ENCODE measurements at places on chromosomes 13 and 19. TPM values are rescaled to one million over a fixed set of nuclear protein-coding genes. Genes with fewer than 3 reads are reported as not detected.
A peak's percentile ranks its signal among the peaks of the same experiment; 100 is the strongest.

- no peaks in the 10 kb centered on the region for H3K27me3 ChIP-seq
- no peak overlapping the region for H3K4me3 ChIP-seq
- no peak for DNase-seq
- H3K4me1 ChIP-seq, result no peaks in the 10 kb centered on the region
These were observed 56.1 kb upstream of the FREM2 start for GRCh38 chr13:38630780-38631179.

GRCh38 chr13:61728471-61728870 lies 312.8 kb upstream of the PCDH20 start:
- no peak for DNase-seq
- no peak overlapping the region for H3K4me3 ChIP-seq
- H3K27me3 ChIP-seq, result no peaks in the 10 kb centered on the region

DNA sequence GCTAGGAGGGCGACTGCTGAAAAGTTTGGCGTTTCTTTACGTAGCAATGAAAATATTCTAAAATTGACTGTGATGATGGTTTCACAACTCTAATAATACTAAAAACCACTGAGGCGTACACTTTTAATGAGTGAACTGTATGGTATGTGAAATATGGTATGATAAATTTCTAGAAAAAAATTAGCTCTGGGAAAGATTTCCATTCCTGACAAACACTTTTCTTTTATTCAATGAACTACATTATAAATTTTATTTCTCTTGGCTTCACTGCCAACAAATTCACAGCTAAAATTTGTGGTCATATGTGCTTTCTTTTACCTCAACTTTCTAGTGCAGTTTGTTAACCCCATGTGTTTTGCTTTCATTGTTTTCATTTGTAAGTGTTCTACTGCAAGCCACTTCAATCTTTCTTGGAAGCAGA lies 11.1 kb downstream of the ZC3H13 start:
- H3K4me1 ChIP-seq, result peaks cover 7% of the 10 kb centered on the region
- no peak overlapping the region for H3K27ac ChIP-seq
- H3K36me3 ChIP-seq, result peaks cover 8% of the 10 kb centered on the region
- no peaks in the 10 kb centered on the region for H3K27me3 ChIP-seq
- H3K4me3 ChIP-seq, result no peak overlapping the region

- peak overlapping the region; percentile 85 for H3K27ac ChIP-seq
- H3K36me3 ChIP-seq, result no peaks in the 10 kb centered on the region
- peak overlapping the region; percentile 19 for H3K4me3 ChIP-seq
These were observed 941 bp downstream of the MYPOP start for GRCh38 chr19:45901432-45901911.

DNA sequence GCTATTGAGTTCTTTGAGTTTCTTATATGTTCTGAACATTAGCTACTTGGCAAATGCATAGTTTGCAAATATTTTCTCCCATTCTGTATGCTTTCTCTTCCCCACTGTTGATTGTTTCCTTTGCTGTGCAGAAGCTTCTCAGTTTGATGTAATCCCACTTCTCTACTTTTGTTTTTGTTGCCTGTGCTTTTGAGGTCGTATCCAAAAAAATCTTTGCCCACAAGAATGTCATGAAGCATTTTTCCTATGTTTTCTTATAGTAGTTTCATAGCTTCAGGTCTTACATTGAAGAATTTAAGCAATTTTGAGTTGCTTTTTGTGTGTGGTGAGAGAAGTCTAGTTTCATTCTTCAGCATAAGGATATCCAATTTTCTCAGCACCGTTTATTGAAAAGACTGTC lies 536.7 kb upstream of the ARGLU1 start:
- H3K27me3 ChIP-seq, result peaks cover 4% of the 10 kb centered on the region
- no peak overlapping the region for H3K4me3 ChIP-seq
- no peaks in the 10 kb centered on the region for H3K36me3 ChIP-seq

DNA sequence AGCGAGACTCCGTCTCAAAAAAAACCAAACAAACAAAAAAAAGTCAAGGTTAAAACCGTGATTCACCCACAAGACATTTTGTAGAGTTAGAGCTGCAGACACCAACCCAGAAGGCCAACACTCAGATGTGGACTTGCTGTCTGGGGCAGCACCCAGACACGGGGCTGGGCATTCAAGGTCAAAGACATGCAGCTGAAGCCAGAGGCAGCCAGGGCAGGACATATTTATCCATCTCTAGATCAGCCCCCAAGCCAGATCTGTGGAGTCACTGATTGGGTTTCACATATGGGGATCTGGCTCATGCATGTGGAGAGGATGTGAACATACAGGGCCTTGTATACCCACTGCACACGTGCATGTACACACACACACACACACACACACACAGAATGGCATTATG lies 3.6 kb downstream of the KLK15 start:
- peaks cover 2% of the 10 kb centered on the region for H3K4me1 ChIP-seq
- no peak overlapping the region for H3K4me3 ChIP-seq
- peaks cover 23% of the 10 kb centered on the region for H3K27me3 ChIP-seq
- H3K27ac ChIP-seq, result no peak overlapping the region
- DNase-seq, result no peak
- H3K36me3 ChIP-seq, result peaks cover 17% of the 10 kb centered on the region

DNA sequence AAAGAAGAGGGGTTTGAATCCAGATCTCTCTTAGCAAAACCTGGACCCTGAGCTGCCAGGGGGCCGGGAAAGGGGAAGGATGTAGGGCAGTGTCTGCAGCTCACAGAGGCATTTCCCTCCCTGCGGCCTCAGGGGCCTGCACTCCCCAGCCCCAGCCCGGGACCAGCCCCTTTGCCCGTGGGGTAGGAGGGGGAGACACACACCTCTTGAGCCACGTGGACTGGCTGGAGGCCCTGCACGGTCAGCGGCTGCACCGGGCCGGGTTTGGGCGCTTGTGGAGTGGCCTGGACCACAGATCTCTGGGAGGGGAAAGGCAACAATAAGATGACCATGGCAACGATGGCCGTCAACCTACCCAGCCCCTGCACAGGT lies 26.9 kb downstream of the RFX1 start:
- no peaks in the 10 kb centered on the region for H3K36me3 ChIP-seq
- H3K4me3 ChIP-seq, result peak overlapping the region; percentile 66
- no peaks in the 10 kb centered on the region for H3K27me3 ChIP-seq

- no peaks in the 10 kb centered on the region for H3K4me1 ChIP-seq
- H3K27me3 ChIP-seq, result peaks cover 52% of the 10 kb centered on the region
- no peak for DNase-seq
- no peak overlapping the region for H3K27ac ChIP-seq
- H3K4me3 ChIP-seq, result no peak overlapping the region
These were observed 23.4 kb upstream of the IGFL1 start for GRCh38 chr19:46206176-46206575.

MAST3 gene
- 10.9 TPM for polyA plus RNA-seq

S1PR4 gene
- polyA plus RNA-seq, result 307 TPM

PTBP1 gene
- polyA plus RNA-seq, result 125 TPM

TMEM86B gene
- polyA plus RNA-seq, result 1.5 TPM

PRRG2 gene
- 0.62 TPM for polyA plus RNA-seq

Data from naive B cell (primary cell).